ENCODE measurements at places on chromosomes 11 and 22. TPM values are rescaled to one million over a fixed set of nuclear protein-coding genes. Genes with fewer than 3 reads are reported as not detected.

Gene ANKK1
- 0.60 TPM for polyA plus RNA-seq

GRCh38 chr11:111046291-111046690 lies 199.2 kb upstream of the POU2AF2 start:
- no peak for DNase-seq

Gene MRPL17
- 61.2 TPM for polyA plus RNA-seq

- no peak for DNase-seq
Observed at GRCh38 chr11:15911377-15912044, 444.8 kb downstream of the SOX6 start.

GRCh38 chr11:57527056-57527631 lies 3.4 kb downstream of the TIMM10 start:
- peak; percentile 46 for DNase-seq

DNA sequence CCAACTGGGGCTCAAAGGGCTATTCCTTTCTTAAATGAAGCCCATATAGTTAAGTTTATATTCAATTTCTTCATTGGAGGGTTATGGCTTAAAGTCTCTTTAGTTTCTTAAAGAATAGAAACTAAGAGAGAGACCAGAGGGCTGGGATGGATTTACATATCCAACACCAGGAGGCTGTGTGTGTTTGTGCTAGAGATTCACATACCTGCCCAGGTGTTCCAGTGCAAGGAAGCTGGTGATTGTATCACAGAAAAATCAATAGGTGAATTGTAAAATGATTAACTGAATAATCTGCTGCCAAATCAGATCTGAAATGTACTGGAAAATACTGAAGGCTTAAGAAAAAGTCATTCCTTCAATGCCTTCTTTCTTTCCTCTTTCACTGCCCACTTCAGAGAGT lies 148.2 kb upstream of the BDNF start:
- no peak for DNase-seq

DNA sequence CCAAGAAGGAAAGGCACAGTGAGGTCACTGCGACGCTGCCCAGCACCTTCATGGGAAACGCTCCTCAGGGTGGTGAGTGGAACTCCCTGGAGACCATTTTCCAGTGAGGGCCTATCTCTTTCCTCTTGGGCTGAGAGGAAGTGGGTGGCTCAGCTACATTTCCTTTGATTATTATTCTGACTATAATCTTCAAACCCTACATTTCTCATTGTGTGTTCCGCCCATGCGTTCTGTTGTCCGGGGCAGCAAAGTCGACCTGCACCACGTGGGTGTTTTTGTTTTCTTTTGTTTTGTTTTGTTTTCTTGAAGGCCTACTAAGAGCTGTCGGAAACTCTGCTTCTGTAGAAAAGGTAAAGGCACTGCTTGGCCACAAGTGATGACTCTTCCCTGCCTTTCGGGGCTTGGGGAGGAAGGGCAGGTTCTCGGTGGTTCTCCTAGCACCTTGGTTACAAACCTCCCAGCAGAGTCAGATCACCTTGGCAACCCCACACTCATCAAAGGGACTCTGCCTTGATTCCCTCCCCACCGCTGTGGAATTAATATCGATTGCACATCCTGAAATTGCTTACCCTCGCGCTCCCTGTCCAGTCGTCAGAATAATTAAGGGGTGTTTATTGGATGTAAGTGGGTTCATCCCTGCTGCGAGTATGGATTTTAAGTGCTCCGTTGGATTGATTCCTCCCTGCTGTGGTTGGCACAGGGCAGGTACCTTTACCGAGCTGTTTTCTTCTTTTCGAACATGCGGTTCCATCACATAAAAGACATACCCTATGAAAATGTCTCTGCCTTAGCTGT lies 7.3 kb downstream of the PARVB start:
- no peak for DNase-seq

GRCh38 chr22:46613606-46614021 lies 6.6 kb upstream of the GRAMD4 start:
- no peak for DNase-seq

DNA sequence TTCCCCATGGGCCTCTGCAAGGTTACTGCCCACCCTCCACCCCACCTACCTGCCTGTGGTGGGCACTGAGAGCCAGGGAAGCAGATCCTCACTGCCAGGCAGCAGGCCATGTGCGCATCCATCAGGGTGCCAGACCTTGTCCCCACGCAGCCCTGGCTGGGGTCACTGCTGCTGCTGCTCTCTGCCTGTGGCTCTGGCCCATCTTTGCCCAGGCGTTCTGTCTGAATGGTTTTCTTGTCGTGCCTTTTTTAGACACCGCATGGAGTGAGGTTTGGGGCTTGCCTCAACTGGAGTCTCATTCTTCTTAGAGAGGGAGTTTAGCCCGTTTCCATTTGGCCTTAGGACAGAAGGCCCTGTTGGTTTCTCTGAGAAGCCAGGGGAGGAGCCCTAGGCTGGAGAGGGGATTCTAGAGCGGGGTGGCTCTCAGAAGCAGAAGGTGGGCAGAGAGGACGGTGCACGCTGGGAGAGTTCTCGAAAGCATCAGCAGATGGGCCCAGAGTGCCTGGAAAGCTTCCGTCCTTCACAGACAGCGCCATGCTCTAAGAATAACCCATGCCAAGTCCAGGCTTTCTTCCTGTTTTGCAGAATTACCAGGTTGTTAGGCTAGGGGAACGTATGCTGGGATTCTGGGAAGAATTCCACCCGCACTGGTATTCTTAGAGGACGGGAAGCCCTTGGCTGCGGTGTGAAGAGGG lies 8.1 kb downstream of the TANGO2 start:
- no peak for DNase-seq

DNA sequence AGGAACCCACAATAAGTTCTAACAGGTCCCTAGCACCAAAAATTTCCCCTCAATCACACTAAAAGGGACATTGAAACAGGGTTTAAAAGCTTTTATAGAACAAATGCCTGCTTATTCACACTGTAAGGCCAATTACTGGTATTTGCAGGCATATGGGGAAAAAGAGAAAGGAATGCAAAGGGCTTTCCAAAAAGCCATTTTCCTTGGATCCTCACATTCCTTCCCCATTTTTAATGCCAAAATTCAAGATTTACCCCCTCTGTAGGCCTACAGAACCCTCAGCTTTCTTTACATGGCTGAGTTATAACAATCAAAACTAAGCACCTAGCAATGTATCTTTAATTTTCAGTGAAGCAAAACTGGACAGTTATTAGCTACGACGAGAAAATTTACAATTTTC lies 102.0 kb downstream of the SBF2 start:
- no peak for DNase-seq

DNA sequence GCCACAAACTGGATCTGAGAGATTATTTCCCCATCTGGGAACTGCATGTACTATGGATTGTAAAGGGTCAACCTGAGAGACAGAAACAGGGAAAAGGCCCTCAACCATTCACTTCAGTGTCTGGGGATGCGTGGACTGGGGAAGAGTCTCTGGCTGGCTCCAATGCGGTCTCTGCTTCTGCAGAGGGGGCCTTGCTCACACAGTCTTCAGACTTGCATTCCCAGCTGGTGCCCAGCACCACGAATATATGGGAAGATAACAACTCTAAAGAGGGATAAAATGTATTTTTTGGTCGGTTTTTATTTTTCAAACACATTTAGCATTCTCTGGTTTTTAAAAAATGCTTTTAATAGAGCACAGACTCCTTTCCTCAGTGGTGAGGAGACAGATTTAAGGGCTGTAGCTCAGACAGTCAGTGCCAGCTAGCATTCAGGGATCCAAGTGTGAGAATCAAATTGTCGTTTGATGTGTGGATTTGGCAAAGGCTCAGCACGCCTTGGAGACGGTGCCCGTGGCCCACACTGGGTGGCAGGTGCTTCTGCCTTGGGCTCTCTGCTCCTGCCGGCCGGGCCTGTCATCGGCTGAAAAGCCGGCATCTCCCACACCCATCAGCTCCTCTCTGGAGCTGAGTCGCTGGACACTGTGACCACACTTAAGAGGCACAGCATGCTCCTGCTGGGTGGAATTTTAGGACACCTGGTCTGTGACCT lies 8.0 kb upstream of the EFCAB6 start:
- no peak for DNase-seq

- no peak for DNase-seq
Observed at GRCh38 chr11:61293867-61294716, 1.0 kb downstream of the VWCE start.

DNA sequence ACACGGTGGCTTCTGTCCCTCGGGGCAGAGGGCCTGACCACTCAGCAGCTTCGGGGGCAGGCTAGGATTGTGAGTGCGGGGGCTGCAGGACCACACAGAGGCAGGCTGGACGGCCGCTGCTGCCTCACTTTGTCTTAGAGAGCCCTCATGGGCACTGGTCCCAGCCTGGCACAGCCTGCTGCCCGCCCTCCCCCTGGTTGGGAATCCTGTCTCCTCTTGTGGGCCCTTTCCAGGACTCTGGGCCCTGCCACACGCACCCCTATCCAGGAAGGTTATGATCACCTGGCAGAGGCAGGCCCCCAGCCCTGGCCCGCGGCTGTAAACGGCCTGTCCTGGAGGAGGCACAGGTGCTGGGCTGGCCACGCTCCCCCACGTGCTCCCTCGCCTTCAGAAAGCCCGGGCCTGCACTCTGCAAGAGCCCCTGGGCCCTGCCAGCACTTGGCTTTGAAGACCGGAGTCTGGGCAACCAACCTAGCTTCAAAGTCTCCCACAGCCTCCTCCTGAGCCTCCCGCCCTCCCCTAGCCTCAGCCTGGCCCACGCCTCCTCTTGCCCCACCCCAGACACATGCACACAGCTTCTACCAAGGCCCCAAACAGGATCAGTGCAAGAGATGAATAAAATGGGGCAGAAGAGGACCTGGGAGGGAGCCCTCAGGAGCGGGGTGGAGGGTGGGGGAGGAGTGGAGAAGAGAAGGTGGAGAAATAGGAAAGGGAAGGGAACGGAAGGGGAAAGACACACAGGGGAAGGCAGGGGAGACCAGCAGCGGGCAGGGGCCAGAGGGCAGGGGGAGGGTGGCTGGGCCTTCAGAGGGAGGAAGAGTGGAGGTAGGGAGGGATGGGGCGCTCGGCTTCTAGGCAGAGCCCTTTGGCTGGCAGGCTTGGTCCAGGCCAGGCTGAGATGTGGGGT lies 31.0 kb downstream of the SYT7 start:
- DNase-seq: no peak

- DNase-seq: no peak
Observed at GRCh38 chr11:12284316-12285050, 92.9 kb upstream of the PARVA start.

Data from left kidney (tissue), 8 donors.